ENCODE measurements at places on chromosomes 7 and 10.

- DNase-seq = no peak
These were observed 183.6 kb upstream of the DGKB start for GRCh38 chr7:15086131-15086611.

GRCh38 chr10:86385806-86386205 is 19.2 kb upstream of the GRID1 start:
- no peak for DNase-seq

- DNase-seq = peak; percentile 1
These were observed 271.6 kb downstream of the RPS24 start for GRCh38 chr10:78305311-78305710.

GRCh38 chr10:110681023-110681681 is 37.0 kb downstream of the RBM20 start:
- DNase-seq = peak; percentile 18

DNA sequence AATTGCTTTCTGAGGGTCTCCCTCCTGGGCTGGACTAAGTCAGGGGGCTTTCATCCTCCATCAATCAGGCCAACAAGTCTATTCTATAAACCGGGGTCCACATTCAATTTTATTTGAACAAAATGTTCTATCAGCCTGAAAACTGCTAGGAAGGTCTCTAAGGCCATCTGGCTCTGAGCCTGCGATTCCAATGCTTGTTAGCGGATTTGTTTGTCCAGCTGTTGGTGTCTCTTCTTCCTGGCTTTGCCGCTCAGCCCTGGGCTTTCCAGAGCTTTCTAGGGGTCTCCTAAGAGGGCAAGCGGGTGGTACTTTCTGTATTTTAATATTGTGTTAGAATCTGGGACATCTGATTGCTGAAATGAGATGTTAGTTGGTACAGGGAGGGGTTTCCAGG is 136.7 kb downstream of the VIPR2 start:
- no peak for DNase-seq

DNA sequence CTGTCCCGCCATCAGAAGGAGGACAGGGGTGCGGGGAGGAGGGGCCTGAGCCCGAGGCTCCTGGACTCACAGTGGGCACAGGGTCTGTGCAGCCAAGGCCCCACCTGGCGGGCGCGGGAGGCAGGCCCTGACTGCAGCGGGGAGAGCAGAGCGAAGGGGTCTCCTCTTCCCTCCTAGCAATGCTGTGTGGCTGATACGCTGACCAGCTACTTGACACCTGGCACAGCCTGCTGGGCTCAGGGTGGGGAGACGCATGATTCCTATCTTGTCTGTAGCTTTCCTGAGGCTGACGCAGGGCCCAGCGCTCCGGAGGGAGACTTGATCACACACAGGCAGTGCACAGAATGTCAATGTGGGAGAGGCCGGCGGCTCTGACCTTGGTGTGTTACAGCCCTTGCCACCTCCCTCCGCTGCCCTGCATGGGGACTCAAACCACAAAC is 174.9 kb downstream of the ELFN1 start:
- no peak for DNase-seq

GRCh38 chr7:44914992-44915607 is 29.8 kb upstream of the PURB start:
- DNase-seq = peak; percentile 78

DNA sequence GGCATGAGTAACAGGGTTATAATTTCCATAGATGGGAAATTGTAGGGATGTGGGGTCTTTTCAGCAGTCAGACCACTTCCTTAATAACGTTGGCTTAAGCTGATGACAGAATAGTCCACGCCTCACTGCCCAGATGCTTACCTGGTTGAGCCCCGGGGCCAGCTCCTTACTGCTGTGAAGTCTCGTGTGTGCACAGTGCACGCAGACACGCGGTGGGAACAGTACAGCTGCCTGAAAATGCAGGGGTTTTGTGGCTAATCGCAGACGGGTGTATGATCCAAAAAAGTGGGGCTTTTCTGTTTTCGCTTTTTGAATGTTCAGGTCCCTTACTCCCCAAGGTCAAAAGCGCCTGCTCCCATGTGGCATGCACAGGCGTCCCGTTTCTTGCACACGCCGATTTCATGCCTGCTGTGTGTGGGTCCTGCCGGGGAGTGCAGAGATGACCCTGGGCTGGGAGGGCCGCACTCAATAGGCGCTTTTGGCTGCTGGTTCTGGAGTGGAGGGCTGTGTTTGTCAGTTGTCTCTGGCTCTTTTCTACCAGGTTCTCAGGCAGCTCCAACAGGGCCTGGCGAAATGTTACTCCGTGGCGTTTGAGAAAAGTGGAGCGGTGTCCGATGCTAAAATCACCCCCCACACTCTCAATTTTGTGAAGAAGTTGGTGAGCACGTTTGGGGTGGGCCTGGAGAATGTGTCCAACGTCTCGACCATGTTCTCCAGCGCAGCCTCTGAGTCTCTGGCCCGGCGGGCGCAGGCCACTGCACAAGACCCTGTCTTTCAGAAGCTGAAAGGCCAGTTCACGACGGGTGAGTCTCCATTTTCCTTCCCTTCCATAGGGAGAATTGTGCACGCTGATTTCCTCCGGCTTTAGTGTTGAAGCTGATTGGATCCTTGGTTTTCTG is 116.0 kb downstream of the TRRAP start:
- DNase-seq = no peak

GRCh38 chr10:130362308-130362761 is 226.1 kb downstream of the GLRX3 start:
- no peak for DNase-seq

DNA sequence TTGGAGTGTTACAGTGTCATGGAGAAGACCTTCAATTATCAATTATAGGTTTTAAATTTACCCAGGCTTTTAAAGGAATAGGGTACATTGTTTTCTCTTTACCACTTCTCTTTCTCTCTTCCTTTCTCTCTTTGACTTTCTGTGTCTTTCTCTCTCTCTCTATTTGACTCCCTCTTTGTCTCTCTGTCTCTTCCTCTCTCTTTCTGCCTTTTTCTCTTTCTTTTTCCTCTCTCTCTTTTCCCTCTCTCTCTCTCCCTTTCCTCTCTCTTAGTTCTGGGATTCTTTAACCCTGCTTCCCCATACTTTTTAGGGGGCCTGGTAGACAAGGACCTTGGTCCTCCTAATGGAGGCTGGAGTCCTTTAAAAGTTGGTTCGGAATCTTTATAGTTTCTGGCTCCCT is 15.9 kb upstream of the GHITM start:
- DNase-seq = no peak

DNA sequence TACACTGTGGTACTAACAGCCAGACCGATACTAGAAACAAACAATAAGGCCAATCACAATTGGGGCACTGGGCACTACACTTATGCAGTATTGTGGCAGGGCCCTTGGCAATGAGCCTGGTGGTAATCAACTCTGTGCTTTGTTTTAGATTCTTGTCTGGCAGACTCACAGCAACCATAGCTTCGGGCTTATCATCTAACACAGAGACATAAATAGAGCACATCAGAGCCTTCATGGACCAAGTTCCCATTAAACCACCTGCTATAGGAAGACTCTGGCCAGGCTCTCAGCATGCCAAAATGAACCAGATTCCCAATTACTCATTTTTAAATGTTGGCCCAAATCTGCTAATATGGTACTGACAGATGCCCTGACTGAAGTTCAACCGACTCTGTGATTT is 218.6 kb downstream of the DGKI start:
- DNase-seq = no peak

DNA sequence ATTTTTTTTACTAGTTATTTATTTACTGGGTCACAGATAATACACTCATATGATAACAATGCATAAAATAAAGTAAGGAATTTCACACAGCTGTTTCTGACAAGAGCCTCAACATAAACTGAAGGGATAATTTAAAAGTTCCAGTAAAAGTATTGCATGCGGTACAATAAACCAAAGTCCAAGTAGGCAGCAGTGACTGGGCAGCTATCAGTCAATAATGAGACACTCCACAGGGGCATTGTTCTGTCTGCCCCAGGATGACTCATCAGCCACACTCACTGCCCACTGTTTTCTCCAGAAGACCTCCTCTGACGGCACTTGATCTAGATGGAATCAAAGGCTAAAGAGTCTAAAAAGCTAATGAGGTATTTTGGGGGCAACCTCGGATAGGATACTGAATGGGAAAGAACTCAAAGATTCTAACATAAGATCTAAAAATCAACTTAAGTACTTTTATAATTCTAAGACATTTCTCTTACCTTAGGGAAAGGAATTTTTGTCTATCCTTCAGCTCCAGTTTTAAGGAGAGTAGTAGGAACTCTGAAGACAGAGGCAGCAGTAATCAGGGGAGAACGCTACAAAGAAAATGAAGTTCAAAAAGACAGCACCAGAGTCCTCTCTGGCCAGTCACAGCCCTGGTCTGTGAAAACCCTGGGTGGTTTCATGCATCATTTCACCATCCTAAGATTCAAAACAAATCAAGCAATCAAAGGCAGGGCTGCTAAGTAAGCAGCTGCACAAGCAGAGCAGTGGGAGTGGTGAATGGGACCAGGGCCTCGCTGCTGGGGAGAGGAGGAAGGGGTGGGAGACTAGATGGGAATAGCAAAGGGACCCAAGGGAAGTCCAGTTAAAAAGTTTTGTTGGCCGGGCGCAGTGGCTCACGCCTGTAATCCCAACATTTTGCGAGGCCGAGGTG is 175.1 kb downstream of the AVL9 start:
- DNase-seq = no peak

DNA sequence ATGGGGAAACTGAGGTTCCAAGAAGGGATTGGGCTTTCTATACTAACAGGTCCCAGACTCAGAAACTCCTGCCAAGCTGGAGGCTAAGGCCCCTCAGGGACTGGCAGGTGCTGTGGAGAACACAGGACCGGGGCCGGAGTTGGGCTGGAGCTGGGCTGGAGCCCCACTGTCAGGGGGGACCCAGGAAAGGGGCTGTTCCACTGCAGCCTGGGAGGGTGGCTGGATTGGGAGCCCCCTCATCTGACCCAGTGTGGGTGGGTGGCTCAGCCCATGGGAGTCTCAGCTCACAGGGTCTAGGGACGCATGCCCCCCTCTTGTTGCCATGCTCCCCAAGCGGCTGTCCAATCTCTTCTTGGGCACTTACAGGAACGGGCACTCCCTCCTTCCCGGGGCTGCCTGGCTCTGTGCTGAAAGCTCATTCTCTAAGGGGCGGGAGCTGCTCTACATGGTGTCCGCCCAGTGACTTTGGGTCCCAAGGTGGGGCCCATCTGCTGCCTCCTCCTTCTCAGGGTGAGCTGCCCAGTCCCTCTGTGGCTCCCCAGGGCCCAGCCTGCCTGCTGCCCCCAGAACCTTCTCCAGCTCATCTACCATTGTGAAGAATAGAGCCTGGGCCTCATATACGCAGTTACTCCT is 126.5 kb downstream of the MYL10 start:
- DNase-seq = no peak

- DNase-seq = no peak
These were observed 73.7 kb upstream of the ODAD2 start for GRCh38 chr10:28072573-28072972.

- no peak for DNase-seq
These were observed 8.4 kb downstream of the FAM237B start for GRCh38 chr7:90312745-90313144.

GRCh38 chr7:102205915-102206314 is 80.8 kb upstream of the SH2B2 start:
- DNase-seq = no peak

DNA sequence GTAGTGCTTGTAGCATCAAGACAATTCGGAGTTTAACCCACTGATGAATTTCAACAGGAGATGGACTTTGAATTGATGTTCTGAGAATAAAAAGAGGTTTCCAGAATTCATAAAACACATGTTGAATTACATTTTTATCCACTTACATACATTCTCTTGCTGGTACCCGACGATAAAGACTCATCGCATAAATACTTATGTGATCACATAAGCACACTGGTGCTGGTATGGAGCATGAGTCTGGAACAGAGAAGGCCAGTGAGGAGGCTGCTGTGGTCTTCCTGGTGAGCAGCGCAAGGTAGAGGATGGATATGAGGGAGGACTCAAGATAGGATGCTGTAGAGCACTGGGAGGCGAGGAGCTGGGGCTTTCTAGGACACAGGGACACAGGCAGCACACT is 109.0 kb downstream of the RNF216 start:
- DNase-seq = no peak

GRCh38 chr10:130038019-130038555 is 72.5 kb downstream of the C10orf143 start:
- DNase-seq = no peak

DNA sequence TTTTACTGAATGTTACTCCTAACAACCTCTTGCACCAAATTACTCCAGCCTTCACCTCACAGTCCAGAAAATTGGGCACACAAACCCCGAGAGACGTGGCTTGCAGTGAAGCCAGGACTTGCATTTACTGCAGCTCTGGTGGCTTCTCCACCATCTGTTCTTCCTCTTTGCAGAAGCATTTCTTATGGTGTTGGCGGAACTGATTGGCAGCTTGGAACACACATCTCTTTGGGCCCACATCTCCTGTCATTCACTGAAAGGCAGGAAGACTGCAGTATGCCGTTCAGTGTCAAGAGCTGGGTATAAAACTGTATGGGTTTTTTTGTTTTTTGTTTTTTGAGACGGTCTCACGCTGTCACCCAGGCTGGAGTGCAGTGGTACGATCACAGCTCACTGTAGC is 38.3 kb upstream of the PRKAR1B start:
- DNase-seq = no peak

GRCh38 chr7:17802056-17802455 is 138.2 kb downstream of the SNX13 start:
- no peak for DNase-seq

- DNase-seq = no peak
These were observed 52.6 kb upstream of the ZNF32 start for GRCh38 chr10:43701295-43701694.

GRCh38 chr7:8125680-8126444 is 136.1 kb downstream of the ICA1 start:
- peak; percentile 83 for DNase-seq

DNA sequence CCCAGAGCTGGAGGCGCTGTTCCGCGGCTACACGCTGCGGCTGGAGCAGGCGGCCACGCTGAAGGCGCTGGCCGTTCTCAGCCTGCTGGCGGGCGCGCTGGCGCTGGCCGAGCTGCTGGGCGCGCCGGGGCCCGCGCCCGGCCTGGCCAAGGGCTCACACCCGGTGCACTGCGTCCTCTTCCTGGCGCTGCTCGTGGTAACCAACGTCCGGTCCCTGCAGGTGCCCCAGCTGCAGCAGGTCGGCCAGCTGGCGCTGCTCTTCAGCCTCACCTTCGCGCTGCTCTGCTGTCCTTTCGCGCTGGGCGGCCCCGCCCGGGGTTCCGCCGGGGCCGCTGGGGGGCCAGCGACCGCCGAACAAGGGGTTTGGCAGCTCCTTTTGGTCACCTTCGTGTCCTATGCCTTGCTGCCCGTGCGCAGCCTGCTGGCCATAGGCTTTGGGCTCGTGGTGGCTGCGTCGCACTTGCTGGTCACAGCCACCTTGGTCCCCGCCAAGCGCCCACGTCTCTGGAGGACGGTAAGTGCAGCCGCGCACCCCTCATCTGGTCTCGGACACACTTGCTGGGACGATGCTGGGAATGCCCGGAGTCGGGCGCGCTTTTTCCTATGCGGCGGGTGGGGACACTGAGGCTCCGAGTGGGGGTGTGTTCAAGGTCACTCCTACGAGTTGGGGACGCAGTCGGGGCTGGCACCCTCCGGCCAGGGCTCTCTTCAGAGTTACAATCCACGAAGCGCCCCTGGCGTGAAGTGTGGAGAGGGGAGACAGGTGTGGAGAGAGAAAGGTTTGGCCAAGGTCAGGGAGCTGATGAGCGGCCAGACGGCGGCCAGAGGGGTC is 717 bp downstream of the ADCY1 start:
- DNase-seq = no peak

GRCh38 chr10:67119651-67120050 is 193.8 kb downstream of the LRRTM3 start:
- no peak for DNase-seq
